Hindlimb muscle (tissue), 1 donor: ENCODE measurements at places on chromosomes 1 and 21. TPM values are rescaled to one million over a fixed set of nuclear protein-coding genes. Genes with fewer than 3 reads are reported as not detected.

Gene HAO2
- not detected for polyA plus RNA-seq

Gene CHAF1B
- 4.5 TPM for polyA plus RNA-seq

Gene KIRREL1
- 28.7 TPM for polyA plus RNA-seq

Gene ANKRD45
- polyA plus RNA-seq: 0.31 TPM

Gene NLRP3
- polyA plus RNA-seq: 1.8 TPM

Gene CFHR3
- polyA plus RNA-seq: 1.7 TPM

Gene DOP1B
- 11.3 TPM for polyA plus RNA-seq
